ENCODE measurements at places on chromosomes 5 and 9.

DNA sequence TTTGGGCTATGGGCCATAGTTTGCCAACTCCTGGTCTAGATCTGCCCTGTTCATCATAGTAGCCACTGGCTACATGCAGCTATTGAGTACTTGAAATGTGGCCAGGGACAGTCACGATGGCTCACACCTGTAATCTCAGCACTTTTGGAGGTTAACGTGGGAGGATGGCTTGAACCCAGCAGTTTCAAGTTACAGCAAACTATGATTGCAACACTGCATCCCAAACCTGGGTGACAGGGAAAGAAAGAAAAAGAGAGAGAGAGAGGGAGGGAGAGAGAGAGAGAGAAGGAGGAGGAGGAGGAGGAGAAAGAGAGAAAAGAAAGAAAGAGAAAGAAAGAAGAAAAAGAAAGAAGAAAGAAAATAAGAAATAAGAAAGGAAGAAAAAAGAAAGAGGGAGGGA lies 5.1 kb upstream of the GMCL2 start:
- no peak for DNase-seq

DNA sequence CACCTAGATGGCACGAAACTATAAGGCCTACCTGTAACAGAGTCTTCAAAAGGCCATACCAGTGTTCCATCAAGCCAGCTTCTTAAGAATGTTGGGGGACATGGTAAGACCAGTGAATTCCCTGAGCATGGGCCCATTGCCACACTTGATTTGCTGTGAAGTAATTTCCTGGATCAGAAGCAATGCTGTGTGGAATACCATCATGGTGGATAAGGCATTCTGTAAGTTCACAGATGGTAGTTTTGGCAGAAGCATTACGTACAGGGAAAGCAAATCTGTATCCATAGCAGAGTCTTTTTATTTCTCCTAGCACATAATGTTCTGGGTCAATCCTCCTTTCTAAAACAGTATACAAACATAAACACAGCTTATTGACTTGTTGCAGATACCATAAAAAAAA lies 89.1 kb upstream of the MAST4 start:
- DNase-seq = no peak

GRCh38 chr9:135944444-135945252 lies 16.5 kb downstream of the UBAC1 start:
- DNase-seq = no peak

- DNase-seq = no peak
Observed at GRCh38 chr9:27350382-27350976, 53.5 kb upstream of the EQTN start.

- no peak for DNase-seq
Observed at GRCh38 chr5:2326601-2327000, 424.9 kb downstream of the IRX2 start.

- peak; percentile 50 for DNase-seq
Observed at GRCh38 chr9:84669288-84670137, at the start of gene NTRK2. TSS of gene NTRK2 (plus strand) at chr9:84669729. CDS start at chr9:84670749, 1,020 bp downstream.

- DNase-seq = peak; percentile 63
Observed at GRCh38 chr9:85599540-85600105, 142.1 kb downstream of the AGTPBP1 start.

GRCh38 chr9:124450241-124450924 lies at the start of gene ADGRD2:
TSS of gene ADGRD2 (plus strand) at chr9:124450451. CDS start at chr9:124451667, 1,216 bp downstream.
- DNase-seq = peak; percentile 13

DNA sequence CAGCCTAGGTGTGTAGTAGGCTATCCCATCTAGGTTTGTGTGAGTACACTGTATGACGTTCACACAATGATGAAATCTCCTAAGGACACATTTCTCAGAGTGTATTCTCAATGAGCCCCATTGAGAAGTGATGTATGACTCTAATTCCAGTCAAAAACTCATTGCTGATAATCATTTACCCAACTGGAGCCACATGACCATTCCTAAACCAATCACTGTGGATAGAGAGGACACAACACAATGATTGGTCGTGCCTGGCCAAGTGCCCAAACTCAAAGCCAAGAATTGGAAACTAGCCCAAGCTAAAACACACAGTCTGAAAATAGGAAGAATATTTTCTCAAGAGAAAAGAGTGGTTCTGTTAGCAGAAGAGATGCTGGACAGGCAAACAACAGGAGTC lies 191.2 kb downstream of the ZNF462 start:
- DNase-seq = no peak

GRCh38 chr9:123571240-123571639 lies 215.2 kb downstream of the CRB2 start:
- no peak for DNase-seq

DNA sequence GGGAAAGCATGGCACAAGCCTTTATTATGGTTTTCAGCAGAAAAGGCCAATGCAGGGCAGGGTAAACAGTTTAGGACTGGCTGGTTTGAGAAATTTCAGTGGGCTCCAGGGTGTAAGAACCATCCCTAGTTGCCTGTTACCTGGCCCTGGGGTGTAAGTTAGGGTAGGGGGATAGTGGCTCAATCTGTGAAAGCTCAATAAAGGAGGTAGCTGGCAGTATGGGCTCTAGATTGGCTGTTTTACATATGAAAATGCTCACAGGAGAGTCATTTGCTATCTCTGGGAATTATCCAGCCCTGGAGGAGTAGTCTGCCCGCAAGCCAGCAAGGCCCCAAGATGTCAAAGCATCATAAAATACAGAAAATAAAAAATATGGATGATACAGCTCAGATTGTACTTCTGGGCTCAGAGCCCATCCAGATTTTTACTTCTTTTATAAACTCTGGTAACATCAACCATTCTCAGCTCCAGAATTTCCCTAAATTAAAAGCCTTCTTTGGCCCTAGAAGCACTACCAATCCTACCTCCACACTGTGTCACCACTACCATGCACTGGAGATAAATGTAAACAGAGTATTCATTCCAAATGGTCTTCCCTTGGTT lies 31.1 kb downstream of the SSBP2 start:
- no peak for DNase-seq

DNA sequence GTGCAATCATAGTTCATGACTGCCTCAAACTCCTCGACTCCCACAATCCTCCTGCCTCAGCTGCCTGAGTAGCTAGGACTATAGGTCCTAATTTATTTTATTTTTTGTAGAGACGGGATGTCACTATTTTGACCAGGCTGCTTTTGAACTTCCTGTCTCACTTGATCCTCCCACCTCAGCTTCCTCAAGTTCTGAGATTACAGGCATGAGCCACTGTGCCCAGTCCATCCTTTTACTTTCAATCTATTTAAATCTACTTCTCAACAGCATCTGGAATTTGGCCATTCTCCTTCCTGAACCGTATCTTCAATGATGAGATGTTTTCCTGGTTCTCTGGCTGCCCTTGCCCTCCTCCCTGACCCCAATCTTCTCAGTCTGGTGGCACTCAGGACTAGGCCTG lies 12.2 kb upstream of the GRIN1 start:
- no peak for DNase-seq

DNA sequence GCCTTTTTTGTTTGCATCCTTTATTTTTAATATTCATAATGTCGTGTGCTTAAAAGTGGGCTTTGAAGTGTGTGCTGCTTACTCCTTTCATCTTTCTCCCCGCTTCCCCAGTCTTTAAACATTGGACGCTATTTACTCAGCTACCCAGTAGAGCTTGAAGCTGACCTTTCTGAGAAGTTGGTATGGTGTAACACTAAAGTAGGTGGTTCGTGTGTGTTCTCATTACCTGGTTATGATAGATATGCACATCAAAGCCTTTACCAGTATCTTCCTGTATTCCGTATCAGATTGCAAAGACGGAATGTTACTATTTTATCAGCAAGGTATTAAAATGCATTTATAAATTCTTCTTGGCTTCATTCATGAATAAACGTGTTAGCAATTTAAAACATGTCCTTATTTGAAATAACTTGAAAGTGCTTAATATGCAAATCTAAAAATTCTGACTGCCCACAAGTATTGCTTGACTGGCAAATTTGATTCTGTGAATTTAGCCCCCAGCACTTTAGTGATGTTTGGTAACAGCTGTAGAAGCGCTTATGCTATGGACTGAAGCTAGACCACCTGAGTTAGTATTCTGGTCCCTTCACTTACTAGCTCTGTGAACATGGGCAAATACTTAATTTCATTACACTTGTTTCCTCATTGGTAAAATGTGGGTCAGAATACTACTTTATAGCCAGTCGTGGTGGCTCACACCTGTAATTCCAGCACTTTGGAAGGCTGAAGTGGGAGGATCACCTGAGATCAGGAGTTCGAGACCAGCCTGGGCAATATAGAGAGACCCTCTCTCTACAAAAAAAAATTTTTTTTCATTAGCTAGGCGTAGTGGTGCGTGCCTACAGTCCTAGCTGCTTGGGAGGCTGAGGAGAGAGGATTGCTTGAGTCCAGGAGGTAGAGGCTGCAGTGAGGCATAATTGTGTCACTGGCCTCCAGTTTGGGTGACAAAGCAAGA lies 1.7 kb downstream of the RRAGA start:
- no peak for DNase-seq

DNA sequence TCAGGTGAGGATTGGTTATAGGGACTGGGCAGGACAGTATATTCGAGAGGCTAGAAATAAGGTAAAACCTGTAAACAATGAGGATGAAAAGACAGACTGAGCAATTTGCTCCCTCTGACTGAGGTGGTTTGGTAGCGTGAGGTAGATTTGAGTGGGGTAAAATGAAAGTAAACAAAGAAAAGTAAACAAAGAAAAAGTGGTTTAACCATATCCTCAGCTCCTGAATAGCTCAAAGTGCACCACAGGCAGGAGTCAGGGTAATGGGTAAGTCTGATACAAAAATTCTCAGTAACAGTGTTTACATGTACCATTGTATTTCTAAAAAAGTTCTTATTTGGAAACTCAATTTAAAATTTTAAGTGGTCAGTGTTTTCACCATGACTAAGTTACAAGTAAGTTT lies 203.1 kb upstream of the ARRDC3 start:
- DNase-seq = no peak

- DNase-seq = peak; percentile 12
Observed at GRCh38 chr9:31702957-31703356, 681.5 kb upstream of the ACO1 start.

GRCh38 chr5:4646715-4647375 lies 493.3 kb upstream of the ADAMTS16 start:
- no peak for DNase-seq

- no peak for DNase-seq
Observed at GRCh38 chr9:94740145-94740840, 13.8 kb downstream of the AOPEP start.

All from fibroblast of skin of scalp (primary cell).